T-cell (primary cell): ENCODE measurements at places on chromosomes 4 and X.

DNA sequence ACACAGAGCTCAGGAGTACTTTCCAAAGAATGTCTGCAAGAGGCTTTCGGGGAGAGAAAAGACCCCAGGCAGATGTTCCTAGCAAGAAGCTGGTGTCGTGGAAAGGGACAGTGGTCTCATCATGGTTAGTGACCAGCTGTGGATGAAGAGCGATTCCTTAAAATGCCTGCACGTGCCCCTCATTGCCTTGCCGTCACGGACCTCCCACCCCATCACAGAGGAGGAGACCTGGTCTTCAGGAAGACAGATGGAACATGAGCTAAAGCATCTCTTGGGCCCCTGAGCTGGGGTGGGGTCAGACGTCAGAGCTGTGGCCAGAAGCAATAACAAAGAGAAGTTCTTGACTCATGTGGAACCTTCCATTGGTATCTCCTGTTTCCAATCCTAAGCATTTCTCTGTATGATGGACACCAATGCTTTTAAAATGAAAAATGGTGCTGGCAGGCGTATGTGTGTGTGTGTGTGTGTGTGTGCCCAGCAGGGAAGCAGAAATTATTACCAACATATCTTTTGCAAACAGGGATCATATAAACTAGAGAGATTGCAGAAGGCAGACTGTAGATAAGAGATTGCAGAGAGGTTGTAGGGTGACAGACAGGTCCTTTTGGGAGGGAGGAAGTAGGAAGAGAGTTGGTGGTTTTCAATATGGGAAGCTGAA is 25.2 kb upstream of the ASMTL start:
- no peak for DNase-seq

- DNase-seq: no peak
Observed at GRCh38 chr4:175166020-175166419, 247.9 kb downstream of the ADAM29 start.

GRCh38 chr4:15695729-15696128 is 7.1 kb upstream of the BST1 start:
- DNase-seq: no peak

GRCh38 chr4:34733185-34733941 is 1511.0 kb downstream of the ARAP2 start:
- no peak for DNase-seq

- DNase-seq: no peak
Observed at GRCh38 chr4:105092768-105093167, 53.9 kb upstream of the TET2 start.

DNA sequence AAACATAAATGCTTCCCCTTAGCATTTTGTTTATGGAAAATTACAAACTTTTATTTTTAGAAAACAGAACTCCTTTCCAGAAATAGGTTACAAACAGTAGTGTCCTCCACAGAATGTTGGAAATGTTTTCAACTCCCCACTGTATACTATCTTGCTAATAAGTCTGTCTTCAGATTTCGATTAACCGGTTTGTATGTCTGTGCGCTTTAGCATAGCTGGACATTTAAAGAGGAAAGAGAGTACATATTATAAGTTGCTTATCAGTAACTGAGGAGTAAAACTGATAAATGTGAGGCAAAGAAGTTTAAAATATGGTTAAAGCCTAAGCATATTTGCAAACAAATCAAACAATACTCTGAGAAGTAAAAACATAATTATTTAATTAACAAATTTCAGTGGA is 3.4 kb downstream of the CXCL8 start:
- DNase-seq: no peak

DNA sequence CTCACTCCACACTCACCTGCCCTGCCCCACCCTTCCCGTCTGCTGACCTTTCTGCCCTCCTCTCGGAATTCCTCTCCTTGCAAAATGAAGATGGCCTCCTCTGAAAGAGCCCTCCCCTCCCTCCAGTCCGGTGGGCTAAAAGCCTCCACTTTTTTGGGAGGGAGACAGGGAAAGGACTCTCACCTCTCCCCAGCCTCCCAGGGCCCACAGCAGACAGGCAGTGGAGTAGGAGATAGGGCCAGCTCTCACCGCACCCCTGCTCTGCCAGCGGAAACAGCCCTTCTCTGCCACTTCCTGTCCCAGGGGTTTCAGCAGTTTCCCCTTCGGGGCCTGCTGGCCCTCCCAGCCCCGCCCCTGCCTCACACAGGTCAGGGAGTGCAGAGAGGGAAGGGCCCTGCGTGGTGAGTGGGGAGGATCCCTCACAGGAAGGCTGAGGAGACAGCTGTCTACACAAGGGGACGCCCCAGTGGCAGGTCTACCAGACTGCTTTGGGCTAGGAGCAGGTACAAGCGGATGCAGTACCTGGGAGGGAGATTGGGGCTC is 18.2 kb downstream of the ELF4 start:
- peak; percentile 91 for DNase-seq

DNA sequence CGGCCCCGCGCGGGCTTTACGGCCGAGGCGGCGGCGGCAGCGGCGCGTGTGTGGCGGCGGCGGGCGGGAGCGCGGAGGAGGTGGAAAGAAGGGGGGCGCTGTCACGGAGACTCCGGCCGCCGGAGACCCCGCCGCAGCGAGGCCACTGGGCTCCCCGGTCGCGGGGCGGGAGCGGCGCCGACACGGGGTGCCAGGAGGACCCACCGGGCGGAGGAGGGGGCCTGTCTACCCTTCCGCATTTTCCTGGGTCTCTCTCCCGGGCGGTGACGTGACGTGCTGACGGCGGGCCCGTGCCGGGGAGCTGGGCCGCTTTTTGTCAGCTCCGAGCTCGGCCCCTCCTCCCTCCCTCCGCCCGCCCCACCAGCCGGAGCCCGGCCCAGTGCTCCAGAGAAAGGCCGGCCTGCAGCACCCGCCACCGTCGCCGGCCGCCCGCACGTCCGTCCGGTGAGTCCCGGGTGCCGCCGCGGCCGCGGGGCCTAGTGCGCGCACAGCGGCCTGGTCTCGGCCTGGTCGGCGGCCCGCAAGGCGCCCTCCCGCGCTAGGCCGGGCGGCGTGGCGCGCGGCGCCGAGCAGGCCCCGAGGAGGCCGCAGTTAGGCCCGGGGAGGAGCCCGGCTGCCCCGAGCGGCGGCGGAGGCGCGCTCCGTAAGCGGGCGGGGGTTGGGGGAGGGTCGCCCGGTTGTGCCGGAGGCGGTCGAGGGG is at the start of gene ZFX:
TSS of gene ZFX (plus strand) at position 379 of the 700 bp plus-strand sequence. CDS start 23,014 bp downstream, outside the sequence.
- peak; percentile 76 for DNase-seq

GRCh38 chr4:53591372-53591892 is at the start of gene LNX1:
LNX1 (minus strand) TSS chr4:53591486; CDS start chr4:53574002, 17,484 bp downstream.
- no peak for DNase-seq

DNA sequence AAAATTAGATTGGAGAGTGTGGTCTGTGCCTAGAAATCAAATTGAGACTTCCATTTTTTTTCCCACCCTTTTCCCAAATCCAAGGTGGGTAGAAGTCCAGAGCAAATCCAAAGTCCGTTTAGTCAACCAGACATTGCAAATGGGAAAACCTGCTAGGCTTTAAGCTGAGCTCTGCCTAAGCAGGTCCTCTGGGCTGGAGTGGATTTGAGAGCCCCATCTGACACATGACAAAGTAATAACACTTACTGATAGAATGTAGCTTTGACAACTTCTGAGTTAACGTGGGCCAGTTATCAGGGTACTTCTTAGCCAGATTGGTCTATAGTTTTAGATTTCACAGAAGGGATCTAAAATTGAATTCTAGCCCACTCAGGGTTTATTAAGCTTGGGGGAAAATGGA is 242.3 kb downstream of the GALNTL6 start:
- DNase-seq: no peak

DNA sequence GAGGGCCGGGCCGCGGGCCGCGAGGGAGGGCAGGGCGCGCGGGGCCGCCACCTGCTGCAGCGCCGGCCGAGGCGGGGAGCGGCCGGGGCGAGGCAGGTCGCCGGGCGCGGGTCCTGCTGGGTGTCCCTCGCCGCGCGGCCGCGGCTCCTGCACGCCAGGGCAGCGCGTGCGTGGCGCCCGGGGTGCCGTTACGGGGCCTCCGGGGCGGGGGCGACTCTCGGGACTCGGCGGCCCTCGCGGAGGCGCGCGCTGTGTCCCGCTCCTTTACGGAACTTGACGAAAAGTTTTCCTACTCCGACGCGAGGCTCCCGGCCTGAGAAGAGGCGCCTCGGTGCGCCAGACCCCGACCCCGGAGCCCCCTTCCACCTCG is 329 bp downstream of the TBC1D14 start:
- DNase-seq: no peak

DNA sequence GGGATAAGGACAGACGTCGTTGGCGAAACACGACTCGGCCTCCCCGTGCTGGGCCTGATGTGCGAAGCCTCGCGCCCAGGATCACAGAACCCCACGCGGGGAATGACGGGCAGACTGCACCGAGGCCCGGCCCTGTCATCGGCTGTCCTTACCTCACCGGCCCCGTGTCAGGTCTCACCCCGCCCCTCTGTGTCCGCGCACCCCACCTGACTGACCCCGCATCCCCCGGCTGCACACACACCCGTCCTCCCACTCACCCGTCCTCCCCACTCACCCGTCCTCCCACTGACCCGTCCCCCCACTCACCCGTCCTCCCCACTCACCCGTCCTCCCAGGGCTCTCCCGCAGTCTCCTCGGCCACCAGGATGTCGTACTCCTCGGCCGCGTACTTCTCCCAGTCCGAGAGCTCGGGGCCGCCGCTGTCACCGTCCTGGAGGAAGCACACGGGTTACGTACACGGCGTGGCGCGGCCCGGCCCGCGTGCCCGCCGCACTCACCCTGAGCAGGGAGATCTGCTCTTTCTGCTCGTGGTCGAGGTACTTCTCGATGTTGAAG is 19.8 kb upstream of the GTPBP6 start:
- no peak for DNase-seq

DNA sequence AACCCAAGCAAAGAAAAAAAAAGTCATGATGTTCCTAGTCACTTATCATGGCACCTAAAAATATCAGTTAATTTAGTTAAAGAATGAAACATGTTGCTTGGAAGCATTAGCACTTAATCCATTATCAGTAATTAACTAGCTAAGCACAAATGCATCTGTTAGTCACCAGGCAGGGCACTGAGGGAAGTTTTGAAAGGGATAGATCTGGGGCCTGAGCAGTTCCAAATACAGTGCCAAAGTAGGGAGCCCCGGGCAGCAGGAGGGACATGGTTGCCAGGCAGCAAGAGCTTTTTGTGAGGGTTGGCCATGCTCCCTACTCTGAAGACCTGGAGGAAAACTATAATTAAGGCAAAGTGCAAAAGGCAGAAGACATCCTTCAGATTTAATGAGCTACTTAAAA is 62.0 kb downstream of the PHKA1 start:
- no peak for DNase-seq

DNA sequence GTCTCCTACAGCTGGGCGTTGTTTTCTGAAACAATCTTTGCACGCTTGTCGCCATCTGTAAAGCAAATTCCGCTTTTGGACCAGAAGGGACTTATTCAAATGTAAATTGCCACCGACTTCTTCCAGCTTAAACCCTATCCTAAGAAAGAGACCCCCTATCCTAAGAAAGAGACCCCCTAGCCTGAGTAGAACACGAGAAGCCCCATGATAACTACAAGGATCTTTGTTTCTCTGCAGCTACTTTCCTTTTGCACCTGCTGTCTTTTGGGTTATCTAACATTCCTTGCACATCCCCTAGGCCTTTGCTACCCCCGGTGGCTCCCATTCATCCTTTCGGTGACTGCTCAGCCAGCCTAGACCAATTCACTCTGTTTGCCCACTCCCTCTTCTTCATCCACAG is 536.0 kb upstream of the PRKX start:
- no peak for DNase-seq

GRCh38 chr4:17583276-17583675 is 6.3 kb downstream of the LAP3 start:
- DNase-seq: no peak

DNA sequence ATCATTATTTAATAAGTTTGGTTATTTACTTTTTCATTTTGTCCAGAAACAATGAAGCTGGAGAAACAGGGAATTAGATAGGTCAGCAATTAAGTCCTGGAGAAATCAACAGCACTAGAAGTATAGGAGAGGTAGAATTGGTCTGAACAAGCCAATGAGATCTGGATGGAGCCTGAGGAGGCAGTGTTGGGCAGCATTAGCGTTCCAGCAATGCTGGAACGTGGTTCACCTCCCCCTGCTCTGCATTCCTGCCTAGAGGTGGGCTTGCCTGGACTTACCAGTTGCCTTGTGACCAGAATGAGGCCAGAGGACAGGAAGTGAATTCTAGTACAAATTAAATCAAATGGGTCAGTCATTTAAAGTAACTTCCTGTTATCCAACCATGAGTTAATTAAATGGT is 4.6 kb downstream of the RASSF6 start:
- DNase-seq: no peak

- no peak for DNase-seq
Observed at GRCh38 chrX:129230850-129231512, 292.3 kb downstream of the SMARCA1 start.

DNA sequence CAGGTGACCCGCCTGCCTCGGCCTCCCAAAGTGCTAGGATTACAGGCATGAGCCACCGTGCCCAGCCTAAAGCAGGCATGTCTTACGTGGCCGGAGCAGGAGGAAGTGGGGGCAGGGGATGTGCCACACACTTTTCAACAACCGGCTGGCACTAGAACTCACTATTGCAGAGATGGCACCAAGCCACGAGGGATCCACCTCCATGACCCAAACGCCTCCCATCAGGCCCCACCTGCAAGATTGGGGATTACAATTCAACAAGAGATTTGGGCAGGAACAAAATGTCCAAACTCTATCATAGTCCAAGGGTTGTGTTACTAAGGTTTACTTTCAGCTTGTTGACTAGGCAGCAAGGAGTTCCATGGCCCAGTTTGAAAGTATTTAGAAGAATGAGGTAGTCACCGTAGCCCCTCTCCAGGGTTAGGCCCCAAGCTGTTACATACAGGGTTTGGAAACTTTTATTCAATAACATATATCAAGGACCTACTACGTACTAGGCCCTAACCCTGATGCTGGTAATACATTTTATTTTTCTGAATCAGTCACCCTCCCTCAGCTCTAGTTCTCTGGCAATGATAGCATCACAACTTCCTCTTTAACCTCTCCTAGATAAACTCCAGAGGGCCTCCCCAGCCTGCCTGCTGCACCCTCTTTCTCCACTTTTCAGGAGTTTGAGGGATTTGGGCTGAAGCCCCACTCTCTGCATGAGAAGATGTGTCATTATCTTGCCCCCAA is 18.0 kb upstream of the TBC1D14 start:
- DNase-seq: no peak

GRCh38 chr4:70718811-70719604 is 2.8 kb upstream of the RUFY3 start:
- DNase-seq: no peak

DNA sequence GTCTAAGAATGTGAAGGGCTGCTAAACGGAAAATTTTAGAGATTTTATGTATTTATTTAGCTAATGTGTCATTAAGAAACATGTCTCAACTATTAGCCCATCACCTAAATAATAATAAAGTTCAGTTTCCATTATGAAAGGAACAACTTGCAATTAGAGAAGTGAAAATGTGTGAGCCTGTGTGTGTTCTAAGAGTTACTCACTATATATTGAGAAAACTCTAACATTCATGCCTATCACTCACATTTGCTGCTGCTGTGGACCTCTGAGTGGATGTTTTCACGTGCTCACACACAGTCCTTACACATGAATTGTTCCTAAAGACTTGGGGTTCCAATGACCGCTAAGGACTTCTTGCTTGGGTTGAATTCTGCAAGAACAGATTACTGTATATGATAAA is 364.0 kb downstream of the TMA16 start:
- DNase-seq: no peak

GRCh38 chr4:156581282-156582063 is 390.1 kb downstream of the PDGFC start:
- DNase-seq: no peak

GRCh38 chr4:69775321-69775867 is 15.0 kb upstream of the SULT1B1 start:
- DNase-seq: no peak
